ENCODE measurements at places on chromosomes 2 and 18.

DNA sequence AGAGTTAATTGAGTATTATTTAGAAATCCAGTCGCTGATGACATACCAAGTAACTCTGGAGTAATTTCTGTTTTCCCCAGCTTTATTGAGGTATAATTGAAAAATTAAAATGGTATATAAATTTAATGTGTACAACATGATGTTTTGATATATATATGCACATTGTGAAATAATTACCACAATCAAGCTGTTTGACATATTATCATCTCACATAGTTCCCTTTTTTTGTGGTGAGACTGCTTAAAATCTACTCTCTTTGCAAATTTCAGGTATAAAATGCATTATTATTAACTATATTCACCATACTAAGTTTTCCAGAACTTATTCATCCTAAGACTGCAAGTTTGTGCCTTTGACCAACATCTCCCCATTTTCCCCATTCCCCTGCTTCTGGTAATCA, 25.0 kb upstream of the SPAG16 start:
- no peak for DNase-seq

DNA sequence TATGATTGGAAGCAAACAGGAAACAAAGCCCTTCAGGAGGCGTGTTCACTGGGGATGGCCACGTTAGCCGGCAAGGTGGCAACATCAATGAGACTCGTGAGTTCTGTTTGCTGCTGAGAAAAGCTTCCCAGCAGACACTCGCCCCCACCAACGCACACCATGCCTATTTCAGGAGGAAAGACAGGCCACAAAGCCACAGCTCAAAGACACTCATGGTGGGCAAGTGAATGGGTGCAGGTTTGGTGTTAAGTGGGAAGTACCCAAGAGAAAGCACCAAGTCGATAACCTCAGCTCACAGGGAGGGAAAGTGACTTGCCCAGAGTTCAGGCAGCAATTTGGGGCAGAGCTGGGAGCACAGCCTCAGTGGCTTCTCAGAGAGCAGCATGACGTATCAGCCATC, 10.5 kb upstream of the MTERF4 start:
- no peak for DNase-seq

DNA sequence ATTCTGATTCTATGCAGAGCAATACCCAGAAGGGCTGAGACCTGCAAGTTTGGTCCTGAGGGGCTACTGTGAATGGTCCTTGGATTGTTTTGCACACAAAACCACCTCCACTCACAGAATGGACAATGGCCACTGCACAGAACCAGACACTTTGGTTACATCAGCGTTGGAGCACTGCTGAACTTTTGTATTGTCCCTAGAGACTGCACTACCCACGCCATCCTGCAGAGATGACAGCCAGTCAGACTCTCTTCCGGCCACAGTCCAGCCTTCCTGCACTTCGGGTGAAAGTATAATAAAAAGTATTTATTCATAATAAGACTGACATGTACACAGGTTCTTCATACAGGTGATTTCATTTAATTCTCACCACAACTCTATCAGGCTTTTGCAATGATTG, 35.7 kb downstream of the CELF4 start:
- DNase-seq: no peak

DNA sequence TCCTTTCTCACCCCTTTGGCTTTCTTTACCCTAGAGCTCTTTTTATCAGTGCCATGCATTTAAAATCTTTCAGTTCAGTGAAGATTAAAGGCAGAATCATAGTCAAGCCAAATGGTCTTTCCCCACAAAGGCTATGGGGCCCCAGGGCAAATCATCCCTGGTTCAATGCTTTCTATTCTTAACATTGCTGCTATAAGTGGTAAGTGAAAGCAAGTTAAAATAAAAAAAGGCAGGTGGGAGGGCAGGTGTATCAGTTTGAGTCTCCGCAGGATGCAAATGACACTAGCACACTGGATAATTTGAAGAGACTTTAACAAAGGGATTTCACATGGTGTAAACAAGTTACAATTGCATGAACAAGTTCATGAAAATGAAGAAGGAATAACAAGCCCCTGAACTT, 757.4 kb downstream of the SATB2 start:
- no peak for DNase-seq

DNA sequence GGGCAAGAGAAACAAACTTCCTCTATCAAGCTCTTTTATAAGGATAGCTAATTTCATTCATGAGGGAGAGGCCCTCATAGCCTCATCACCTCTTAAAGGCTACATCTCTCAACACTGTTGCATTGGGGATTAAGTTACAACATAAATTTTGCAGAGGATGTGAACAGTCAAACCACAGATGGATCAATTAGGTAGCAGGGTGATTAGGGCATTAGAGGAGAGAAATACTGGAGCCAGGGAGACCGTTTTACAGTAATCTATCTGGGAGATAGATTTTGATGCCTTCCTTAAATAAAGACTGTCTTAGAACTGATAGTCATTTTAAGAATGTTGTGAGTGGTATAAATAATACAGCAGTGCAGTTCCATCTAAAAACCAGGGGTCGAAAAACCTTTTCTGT, 258.9 kb downstream of the DCC start:
- no peak for DNase-seq

- no peak for DNase-seq
Observed at GRCh38 chr2:174442546-174443510, 44.0 kb downstream of the GPR155 start.

GRCh38 chr18:39942702-39943101, 2012.3 kb upstream of the PIK3C3 start:
- no peak for DNase-seq

DNA sequence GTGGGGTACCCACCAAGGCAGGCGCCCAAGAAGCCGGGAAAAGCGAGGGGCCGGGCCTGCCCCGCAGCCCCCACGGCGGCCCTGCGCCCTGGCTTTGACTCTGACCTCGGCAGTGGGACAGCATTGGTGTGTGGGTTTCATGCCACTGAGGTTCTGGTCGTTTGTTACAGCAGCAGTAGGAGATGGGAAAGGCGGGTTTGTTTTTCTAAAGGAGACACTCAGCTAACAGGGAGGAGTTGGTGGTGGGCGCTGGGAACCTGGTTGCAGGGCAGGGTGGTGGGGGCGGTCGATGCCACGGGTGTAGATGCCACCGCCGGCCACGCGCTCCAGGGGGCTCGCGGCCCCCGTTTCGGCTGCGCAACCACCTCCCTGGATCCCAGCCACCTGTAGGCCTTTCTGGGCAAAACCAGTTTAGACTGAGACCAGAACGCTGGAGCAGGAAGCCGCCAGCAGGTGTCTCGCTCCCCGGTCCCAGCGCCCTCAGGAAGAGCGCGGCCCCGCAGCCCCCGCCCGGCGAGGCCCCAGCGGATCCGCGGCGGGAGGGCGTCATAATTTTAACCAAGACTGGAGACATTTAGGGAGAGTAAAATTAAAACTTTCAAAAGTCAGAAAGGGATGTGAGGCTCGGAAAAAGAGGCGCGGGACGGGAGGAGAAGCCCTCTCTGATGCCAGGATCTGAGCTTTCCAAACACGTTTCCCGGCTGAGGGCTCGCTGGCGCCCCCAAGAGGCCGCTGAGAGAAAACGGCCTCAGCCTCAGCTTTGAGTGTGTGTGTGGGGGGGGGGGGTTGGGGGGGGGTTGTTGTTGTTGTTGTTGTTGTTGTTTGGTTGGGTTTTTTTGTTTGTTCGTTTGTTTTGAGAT, 17.4 kb downstream of the CIDEA start:
- no peak for DNase-seq

DNA sequence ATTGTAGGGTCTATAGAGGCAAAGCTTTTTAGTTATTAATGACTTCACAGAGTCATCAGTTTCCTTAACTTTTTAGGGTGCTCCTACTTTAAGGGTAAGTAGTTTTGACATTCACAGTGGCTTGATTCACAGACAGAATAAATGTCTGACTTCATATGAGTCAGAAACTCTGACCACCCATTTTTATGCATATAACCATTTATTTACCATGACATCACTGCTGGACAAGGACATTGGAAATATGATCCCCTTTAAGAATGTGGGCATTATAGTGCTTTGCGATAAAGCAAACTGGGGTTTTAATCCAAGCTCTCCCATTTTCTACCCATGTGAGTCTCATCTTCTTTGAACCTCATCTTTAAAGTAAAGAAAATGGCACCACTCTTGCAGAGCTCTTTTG, 162.0 kb upstream of the MC4R start:
- no peak for DNase-seq

DNA sequence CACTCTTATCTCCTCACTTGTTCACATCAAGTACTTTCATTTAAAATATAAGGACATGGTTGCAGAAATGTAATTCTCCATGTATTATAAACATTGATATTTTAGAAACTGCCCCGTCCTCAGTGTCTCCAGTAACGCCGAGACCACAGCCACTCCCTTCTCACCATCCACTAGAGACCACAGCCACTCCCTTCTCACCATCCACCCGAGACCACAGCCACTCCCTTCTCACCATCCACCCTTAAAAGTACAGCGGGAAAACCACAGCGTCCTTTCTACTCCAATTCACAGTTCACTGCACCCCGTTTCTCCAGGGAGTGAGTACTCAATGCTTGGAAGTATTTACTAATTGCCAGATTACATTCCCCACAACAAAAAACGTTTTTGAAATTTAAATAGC, 1452.2 kb upstream of the ACVR2A start:
- DNase-seq: no peak

GRCh38 chr2:189143925-189144324, 35.6 kb downstream of the COL5A2 start:
- no peak for DNase-seq

GRCh38 chr2:119366649-119367471, at the start of the genes C2orf76 and DBI:
C2orf76 (minus strand) TSS chr2:119366834; CDS start chr2:119339959, 26,875 bp downstream.
DBI (plus strand) TSS chr2:119366977; CDS start chr2:119367052, 75 bp downstream.
- DNase-seq: peak; percentile 69

GRCh38 chr2:123738643-123739042, 286.4 kb upstream of the CNTNAP5 start:
- DNase-seq: no peak

- no peak for DNase-seq
Observed at GRCh38 chr2:169365029-169365480, 2.7 kb upstream of the LRP2 start.

GRCh38 chr2:40507432-40507831, 55.5 kb upstream of the SLC8A1 start:
- DNase-seq: no peak

GRCh38 chr2:28325567-28326468, 66.8 kb upstream of the FOSL2 start:
- no peak for DNase-seq

DNA sequence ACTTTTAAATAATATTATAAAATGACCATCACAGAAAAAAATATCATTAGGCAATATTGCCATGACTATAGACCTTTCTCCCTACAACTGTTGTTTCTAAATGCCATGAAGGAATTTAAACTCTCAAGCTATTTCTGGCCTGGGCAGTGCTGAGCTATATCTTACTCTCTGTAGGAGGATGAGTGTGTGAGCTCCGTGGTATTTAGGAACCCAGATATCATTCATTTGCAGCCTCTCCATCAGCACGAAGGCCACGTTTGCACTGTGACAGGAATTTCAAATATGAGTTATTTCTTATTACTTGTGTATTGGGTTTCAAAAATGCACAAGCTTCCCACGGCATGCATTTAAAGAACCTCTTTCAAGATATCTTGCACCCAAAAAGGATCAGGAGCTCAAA, 35.0 kb upstream of the SOX11 start:
- DNase-seq: no peak

GRCh38 chr2:27747827-27748352, 23.6 kb upstream of the MRPL33 start:
- DNase-seq: no peak

- no peak for DNase-seq
Observed at GRCh38 chr2:100853909-100854810, 34.2 kb downstream of the NPAS2 start.

DNA sequence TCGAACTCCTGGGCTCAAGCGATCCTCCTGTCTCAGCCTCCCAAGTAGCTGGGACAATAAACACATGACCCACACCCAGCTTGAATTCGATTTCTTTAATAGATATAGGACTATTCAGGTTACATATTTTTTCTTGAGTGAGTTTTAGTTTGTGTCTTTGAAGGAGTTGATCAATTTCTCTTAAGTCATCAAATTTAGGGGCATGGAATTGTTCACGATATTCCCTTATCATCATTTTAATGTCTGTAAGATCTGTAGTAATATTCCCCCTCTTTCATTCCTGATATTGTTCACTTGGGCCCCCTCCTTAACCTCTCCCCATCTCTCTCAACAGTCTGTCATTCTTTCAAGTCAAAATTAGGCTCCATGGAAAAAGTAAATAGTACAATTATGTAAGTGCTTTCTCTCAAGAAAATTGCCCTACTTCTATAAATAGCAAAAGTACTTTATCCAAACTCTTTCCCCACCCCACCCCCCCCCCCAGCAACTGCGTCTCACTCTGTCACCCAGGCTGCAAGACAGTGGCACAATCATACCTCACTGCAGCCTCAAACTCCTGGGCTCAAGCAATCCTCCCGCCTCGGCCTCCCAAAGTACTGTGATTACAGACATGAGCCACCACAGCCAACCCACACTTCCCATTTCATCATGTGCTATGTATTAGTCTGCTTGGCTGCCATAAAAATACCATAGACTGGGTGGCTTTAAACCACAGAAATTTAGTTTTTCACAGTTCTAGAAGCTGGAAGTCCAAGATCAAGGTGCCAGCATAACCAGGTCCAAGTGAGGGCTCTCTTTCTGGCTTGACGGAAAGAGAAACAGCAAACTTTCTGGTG, 20.1 kb downstream of the WDR33 start:
- DNase-seq: no peak

Measured in cortex of kidney (tissue), 1 donor.